ENCODE measurements at places on chromosomes 16 and 17. TPM values are rescaled to one million over a fixed set of nuclear protein-coding genes. Genes with fewer than 3 reads are reported as not detected.

GRCh38 chr16:19948186-19949104, 63.8 kb upstream of the GPRC5B start:
- H3K4me1 ChIP-seq = no peaks in the 10 kb centered on the region
- no peak overlapping the region for H3K27ac ChIP-seq
- no peak for DNase-seq
- H3K4me3 ChIP-seq = no peak overlapping the region

- no peak overlapping the region for H3K4me3 ChIP-seq
- peak overlapping the region; percentile 92 for H3K27ac ChIP-seq
- H3K4me1 ChIP-seq = peaks cover 33% of the 10 kb centered on the region
- H3K27me3 ChIP-seq = no peaks in the 10 kb centered on the region
- peak; percentile 92 for DNase-seq
Observed at GRCh38 chr16:4217204-4218131, 24.4 kb downstream of the SRL start.

GRCh38 chr17:59786536-59787319, 79.3 kb downstream of the VMP1 start:
- H3K4me1 ChIP-seq = peaks cover 35% of the 10 kb centered on the region
- no peaks in the 10 kb centered on the region for H3K27me3 ChIP-seq
- H3K4me3 ChIP-seq = no peak overlapping the region
- DNase-seq = peak; percentile 69

- peak overlapping the region; percentile 98 for H3K27ac ChIP-seq
- H3K4me3 ChIP-seq = peak overlapping the region; percentile 55
- H3K27me3 ChIP-seq = no peaks in the 10 kb centered on the region
- DNase-seq = no peak
Observed at GRCh38 chr16:528111-529011, 849 bp downstream of the CAPN15 start.

GRCh38 chr16:35463358-35463757, 2003.9 kb downstream of the TP53TG3F start:
- H3K4me3 ChIP-seq = no peak overlapping the region
- no peaks in the 10 kb centered on the region for H3K36me3 ChIP-seq
- H3K4me1 ChIP-seq = no peaks in the 10 kb centered on the region
- DNase-seq = no peak
- no peaks in the 10 kb centered on the region for H3K27me3 ChIP-seq
- no peak overlapping the region for H3K27ac ChIP-seq

DNA sequence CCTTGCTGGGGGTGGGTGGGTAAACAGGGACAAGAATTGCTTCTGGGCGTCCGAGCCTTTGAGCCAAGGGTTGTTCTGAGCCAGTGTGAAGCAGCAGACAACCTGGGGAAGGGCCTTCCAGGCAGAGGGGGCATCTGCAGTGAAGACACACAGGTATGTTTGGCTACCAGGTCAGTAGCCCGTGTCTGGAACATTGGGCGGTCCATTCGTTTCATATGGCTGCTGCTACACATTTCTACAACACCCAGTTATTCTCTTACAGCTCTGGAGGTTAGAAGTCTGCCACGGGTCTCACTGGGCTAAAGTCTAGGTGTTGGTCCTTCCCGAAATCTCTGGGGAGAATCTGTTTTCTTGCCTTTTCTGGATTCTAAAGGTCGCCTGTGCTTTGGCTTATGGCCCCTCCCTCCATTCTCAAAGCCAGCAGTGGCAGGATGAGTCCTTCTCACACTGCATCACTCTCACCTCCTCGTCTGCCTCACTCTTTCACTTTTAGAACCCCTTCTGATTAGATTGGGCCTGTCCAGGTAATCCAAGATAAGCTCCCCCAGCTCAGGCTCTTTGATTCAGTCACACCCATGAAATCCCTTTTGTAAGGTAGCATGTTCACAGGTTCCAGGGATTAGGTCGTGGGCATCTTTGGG, 136.1 kb downstream of the CLEC16A start:
- H3K4me1 ChIP-seq = peaks cover 41% of the 10 kb centered on the region
- H3K36me3 ChIP-seq = peaks cover 9% of the 10 kb centered on the region
- H3K27ac ChIP-seq = no peak overlapping the region
- no peak for DNase-seq
- H3K27me3 ChIP-seq = no peaks in the 10 kb centered on the region
- H3K4me3 ChIP-seq = no peak overlapping the region

- H3K4me1 ChIP-seq = no peaks in the 10 kb centered on the region
- no peaks in the 10 kb centered on the region for H3K27me3 ChIP-seq
- no peak overlapping the region for H3K27ac ChIP-seq
- no peak overlapping the region for H3K4me3 ChIP-seq
- no peaks in the 10 kb centered on the region for H3K36me3 ChIP-seq
- DNase-seq = no peak
Observed at GRCh38 chr17:14717859-14718258, 417.0 kb downstream of the HS3ST3B1 start.

- H3K27me3 ChIP-seq = no peaks in the 10 kb centered on the region
- DNase-seq = no peak
- H3K4me3 ChIP-seq = no peak overlapping the region
- no peak overlapping the region for H3K27ac ChIP-seq
- H3K36me3 ChIP-seq = peaks cover 36% of the 10 kb centered on the region
Observed at GRCh38 chr17:38915639-38915995, 9.8 kb upstream of the LASP1NB start.

DNA sequence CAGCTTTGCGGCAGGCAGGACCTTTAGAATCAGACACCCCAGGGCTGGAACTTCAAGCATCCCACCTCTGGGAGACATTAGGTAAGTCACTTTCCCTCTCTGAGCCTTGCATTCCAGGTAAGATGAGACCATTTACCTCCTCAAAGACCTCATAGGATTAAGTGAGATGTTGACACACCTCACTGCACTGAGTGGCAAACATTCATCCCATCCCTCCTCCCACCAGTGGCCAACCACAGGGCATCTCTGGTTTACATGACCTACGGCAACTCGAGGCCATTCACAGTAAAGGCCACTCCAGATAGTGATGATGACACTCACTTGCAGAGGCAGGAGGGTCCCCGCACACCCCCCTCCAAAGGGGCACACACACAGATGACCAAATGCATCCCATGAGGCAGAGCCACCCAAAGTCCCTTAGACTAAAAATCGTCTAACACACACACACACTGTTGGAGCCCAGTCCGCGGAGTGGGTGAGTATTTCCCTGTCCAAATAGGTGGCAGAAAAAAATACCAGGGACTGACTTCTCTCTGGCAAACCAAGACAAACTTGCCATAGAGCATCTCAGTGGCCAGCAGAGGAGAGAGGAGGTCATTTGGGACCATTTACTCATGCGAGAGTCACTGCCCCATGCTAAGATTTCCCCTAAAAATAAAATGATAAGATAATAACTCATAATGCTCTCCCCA, 454.9 kb downstream of the SOX9 start:
- no peak overlapping the region for H3K27ac ChIP-seq
- H3K27me3 ChIP-seq = no peaks in the 10 kb centered on the region
- no peaks in the 10 kb centered on the region for H3K4me1 ChIP-seq
- H3K4me3 ChIP-seq = no peak overlapping the region

PRR35 gene
- not detected for total RNA-seq

DNA sequence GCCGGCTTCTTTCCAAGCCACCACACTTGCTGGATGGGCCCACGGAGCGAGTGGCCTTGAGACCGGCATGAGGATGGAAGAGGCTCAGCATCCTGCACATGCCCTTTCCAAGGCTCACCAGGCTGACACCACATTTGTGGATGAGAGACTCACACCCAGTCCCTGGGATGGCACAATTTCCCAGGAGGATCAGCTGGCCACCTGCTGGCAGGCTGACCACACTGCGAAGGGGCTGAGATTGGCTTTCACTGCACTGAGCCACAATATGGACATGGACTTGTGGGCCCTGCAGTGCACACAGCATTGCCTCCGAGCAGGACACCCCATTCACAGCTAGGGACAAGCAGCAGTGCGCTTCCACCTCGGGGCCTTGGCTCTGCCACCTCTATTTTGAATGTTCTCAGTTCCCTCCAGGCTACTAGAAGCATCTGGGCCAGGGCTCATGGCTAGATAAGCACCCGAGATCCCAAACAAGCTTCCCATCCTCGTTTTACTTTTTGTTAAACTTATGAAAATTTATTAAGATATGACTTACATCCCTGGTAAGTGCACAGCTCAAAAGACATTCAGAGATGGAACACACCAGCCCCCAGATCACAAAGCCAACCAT, 25.3 kb upstream of the KSR1 start:
- peak; percentile 30 for DNase-seq
- H3K4me3 ChIP-seq = no peak overlapping the region
- no peaks in the 10 kb centered on the region for H3K27me3 ChIP-seq
- H3K4me1 ChIP-seq = no peaks in the 10 kb centered on the region
- H3K27ac ChIP-seq = no peak overlapping the region

SLC35G6 gene
- not detected for total RNA-seq

DNA sequence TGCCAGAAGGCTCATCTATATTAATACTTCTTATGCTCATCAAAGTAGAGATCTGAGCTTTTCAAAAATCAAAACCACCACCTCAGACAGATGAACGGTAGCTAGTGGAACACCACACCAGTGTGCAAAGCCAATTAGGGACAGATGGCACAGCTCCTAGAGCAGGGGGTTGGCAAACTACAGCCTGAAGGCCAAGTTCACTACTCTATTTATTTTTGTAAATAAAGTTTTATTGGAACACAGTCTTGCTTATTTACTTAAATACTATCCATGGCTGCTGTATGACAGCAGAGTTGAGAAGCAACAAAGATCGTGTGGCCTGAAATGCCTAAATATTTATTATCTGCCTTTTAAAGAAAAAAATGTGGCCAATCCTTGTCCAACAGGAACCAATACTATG, 56.8 kb downstream of the AMFR start:
- H3K36me3 ChIP-seq = peaks cover 14% of the 10 kb centered on the region
- DNase-seq = no peak
- H3K4me3 ChIP-seq = no peak overlapping the region
- H3K27ac ChIP-seq = no peak overlapping the region
- H3K27me3 ChIP-seq = no peaks in the 10 kb centered on the region
- peaks cover 2% of the 10 kb centered on the region for H3K4me1 ChIP-seq

GRCh38 chr17:814371-814770, 32.2 kb downstream of the MRM3 start:
- H3K4me1 ChIP-seq = no peaks in the 10 kb centered on the region
- H3K36me3 ChIP-seq = peaks cover 11% of the 10 kb centered on the region
- no peak overlapping the region for H3K27ac ChIP-seq
- no peak overlapping the region for H3K4me3 ChIP-seq
- no peak for DNase-seq

GRCh38 chr17:81365148-81365600, 30.1 kb upstream of the BAHCC1 start:
- peak; percentile 75 for DNase-seq
- peaks cover 4% of the 10 kb centered on the region for H3K4me1 ChIP-seq
- H3K36me3 ChIP-seq = no peaks in the 10 kb centered on the region
- peaks cover 7% of the 10 kb centered on the region for H3K27me3 ChIP-seq
- H3K27ac ChIP-seq = no peak overlapping the region
- no peak overlapping the region for H3K4me3 ChIP-seq

DNA sequence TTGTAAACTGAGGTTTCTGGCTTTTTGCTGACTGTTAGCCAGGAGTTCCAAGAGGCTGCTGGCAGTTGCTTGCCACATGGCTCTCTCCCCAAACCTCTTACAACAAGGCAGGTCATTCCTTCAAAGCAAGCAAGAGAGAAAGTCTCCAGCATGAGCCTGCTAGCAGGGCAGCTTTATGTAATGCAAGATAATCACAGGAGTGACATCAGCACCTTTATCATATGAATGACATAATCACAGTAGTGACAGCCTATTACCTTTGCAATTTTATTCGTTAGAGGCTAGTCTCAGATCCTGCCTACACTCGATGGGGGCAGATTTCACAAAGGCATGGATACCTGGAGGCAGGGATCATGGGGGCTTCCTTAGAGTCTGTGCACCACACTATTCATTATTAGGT, 79.5 kb upstream of the KCNJ16 start:
- no peaks in the 10 kb centered on the region for H3K36me3 ChIP-seq
- no peak overlapping the region for H3K27ac ChIP-seq
- DNase-seq = no peak
- no peaks in the 10 kb centered on the region for H3K4me1 ChIP-seq

GRCh38 chr16:54430491-54431030, 144.0 kb upstream of the IRX3 start:
- peak; percentile 18 for DNase-seq
- H3K27me3 ChIP-seq = peaks cover 3% of the 10 kb centered on the region
- H3K27ac ChIP-seq = peak overlapping the region; percentile 43
- H3K36me3 ChIP-seq = no peaks in the 10 kb centered on the region
- no peak overlapping the region for H3K4me3 ChIP-seq
- H3K4me1 ChIP-seq = peaks cover 12% of the 10 kb centered on the region

- H3K36me3 ChIP-seq = no peaks in the 10 kb centered on the region
- no peaks in the 10 kb centered on the region for H3K27me3 ChIP-seq
- H3K4me3 ChIP-seq = no peak overlapping the region
- no peak overlapping the region for H3K27ac ChIP-seq
Observed at GRCh38 chr16:14509675-14510132, 120.4 kb downstream of the PARN start.

- no peaks in the 10 kb centered on the region for H3K4me1 ChIP-seq
- H3K27ac ChIP-seq = no peak overlapping the region
- no peaks in the 10 kb centered on the region for H3K27me3 ChIP-seq
- H3K4me3 ChIP-seq = no peak overlapping the region
- DNase-seq = no peak
Observed at GRCh38 chr16:2707368-2708289, 12.4 kb downstream of the PRSS27 start.

- no peaks in the 10 kb centered on the region for H3K27me3 ChIP-seq
- no peak overlapping the region for H3K4me3 ChIP-seq
- DNase-seq = no peak
Observed at GRCh38 chr16:12775656-12776236, 27.9 kb downstream of the CPPED1 start.

DNA sequence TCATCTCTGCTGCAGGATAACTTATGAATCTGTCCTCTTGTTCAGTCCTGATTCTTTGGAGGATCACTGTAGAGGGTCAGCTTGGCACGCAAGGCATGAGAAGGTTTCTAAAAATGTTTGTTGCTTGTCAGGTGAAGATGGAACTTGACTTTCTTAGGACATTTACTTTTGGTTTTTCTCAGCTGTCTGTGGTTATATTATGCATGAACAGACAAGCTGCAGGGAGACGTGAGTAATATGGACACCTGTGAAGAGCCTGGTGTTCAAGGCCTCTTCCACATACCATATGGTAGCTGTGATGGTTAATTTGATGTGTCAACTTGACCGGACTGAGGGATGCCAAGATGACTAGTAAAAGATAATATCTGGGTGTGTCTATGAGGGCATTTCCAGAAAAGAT, 270.2 kb upstream of the CPHXL start:
- H3K4me1 ChIP-seq = no peaks in the 10 kb centered on the region
- H3K27ac ChIP-seq = no peak overlapping the region
- H3K4me3 ChIP-seq = no peak overlapping the region
- DNase-seq = no peak

DNA sequence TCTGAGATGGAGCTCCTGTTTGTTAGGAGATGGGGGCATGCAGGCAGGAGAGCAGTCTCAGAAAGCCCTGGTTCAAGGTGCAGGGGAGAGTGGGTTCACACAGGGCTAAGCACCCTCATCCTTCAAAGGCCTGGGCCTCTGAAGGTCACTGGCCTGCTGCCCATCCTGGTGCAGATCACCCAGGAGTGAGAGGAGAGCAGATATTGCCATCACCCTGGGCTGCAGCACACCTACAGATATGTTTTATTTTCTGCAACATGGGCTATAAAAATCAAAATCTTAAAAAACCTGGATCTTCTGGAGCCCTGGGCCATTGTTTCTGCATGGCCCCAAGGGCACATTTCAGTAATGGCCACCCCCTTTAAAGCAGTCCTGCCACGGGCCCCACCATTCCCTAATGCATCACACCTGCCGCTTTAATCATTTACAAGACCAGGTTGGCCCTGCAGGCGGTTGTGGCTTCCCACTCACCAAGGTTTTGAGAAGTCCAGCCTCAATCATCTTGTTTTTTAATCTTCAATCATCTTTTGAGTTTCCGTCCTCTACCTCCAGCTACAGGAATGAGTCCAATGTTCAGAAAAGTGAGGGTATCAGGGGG, 20.4 kb upstream of the NUP93 start:
- no peaks in the 10 kb centered on the region for H3K4me1 ChIP-seq
- DNase-seq = no peak
- no peaks in the 10 kb centered on the region for H3K36me3 ChIP-seq
- no peak overlapping the region for H3K27ac ChIP-seq
- no peak overlapping the region for H3K4me3 ChIP-seq
- H3K27me3 ChIP-seq = no peaks in the 10 kb centered on the region

Measured in lung (tissue), 17 donors.